ENCODE measurements at places on chromosomes 12 and 14. TPM values are rescaled to one million over a fixed set of nuclear protein-coding genes. Genes with fewer than 3 reads are reported as not detected.

DNA sequence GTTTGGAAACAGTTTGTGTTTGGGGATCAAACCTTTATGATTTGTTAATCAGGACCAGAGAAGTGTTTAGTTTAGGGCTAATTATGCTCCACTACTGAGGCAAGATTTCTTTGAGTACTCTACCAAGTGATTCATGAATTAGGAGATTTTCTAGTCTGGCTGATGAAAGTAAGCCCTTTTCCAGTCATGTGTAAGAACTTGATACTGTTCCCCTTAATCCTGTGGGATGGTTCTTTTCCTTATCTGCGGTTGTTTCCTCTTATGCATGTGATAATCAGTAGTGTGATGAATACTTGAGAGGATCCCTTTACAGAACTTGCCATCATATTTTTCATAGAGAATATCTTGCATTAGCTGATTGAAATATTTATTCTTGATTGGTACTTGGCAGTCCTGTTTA lies 42.1 kb downstream of the DYRK2 start:
- DNase-seq: no peak

- no peak for DNase-seq
Measured at GRCh38 chr12:48883305-48884161, 17.9 kb upstream of the RND1 start.

GRCh38 chr12:55929306-55929791 lies 1.6 kb upstream of the DGKA start:
- DNase-seq: no peak

DNA sequence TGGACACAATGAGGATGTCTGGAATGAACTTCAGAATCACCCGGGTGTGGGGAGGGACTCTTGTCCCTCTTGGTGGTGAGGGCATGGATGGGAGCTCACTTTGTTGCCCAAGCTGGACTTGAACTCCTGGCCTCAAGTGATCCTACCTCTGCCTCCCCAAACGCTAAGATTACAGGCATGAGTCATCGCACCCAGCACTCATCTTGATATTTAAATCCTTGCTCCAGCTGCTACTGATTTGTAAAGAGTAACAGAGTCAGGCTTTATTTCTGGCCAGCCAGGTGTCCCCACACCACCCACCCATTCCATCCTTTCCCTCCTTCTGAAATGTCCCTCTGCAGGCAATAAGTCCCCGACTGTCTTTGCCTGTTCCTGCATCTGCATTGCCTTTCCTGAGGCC lies 4.9 kb downstream of the DDX54 start:
- DNase-seq: no peak

PARPBP gene
- 15.6 TPM for total RNA-seq

INHBC gene
- not detected for total RNA-seq

GRCh38 chr12:123089140-123089539 lies 61.8 kb downstream of the PITPNM2 start:
- DNase-seq: no peak

- DNase-seq: no peak
Measured at GRCh38 chr12:132140918-132141841, 2.9 kb downstream of the DDX51 start.

DNA sequence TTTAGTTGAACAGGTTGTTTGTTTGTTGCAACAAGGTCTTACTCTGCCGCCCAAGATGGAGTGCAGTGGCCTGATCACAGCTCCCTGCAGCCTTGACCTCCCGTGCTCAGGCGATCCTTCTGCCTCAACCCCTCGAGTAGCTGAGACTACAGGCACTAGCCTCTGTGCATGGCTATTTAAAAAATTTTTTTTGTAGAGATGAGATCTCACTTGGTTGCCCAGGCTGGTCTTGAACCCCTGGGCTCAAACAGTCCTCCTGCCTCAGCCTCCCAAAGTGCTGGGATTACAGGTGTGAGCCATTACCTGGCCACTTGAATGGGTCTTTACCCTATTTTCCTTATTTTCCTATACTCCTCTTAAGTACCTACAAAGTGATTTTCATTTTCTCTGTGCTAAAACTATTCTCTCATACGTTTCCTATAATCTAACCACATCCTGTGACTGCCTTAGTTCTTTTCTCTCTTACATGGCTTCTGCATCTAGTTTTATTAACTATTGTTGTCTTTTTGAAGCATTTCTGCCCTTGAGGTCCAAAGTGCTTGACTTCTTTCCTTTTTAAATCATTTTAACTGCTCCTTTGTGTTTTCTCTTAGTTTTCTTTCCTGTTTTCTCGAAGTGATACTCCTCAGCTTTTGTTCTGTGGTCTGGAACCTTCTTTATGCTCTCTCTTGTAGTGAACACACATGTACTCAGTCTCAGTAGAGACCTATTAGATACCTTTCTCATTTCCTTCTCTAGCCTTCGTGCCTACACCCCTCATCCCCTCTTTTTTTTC lies 14.1 kb downstream of the GPX2 start:
- DNase-seq: no peak

LRFN5 gene
- total RNA-seq: 84.1 TPM

DNA sequence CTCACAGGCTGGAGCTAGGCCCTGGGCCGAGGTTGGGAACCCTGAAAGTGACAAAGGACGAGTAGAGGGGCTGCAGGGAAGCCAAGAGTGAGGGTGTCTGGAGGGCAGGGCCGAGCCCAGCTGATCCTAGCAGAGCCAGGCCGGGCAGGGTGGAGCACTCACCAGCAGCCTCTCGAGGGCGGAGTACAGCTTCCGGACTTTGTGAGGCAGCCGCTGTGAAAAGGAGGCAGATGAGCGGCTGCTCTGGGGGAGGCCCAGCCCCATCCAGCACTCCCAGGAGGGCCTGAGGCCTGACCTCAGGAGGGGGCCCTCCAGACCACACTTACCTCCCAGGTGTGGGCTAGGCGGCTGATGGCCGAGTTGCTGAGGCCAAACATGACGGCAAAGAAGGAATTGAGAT lies 14.7 kb upstream of the ENDOU start:
- DNase-seq: no peak

- no peak for DNase-seq
Measured at GRCh38 chr12:68536885-68537485, 73.7 kb upstream of the RAP1B start.

- peak; percentile 1 for DNase-seq
Measured at GRCh38 chr14:48382961-48383360, 707.6 kb upstream of the MDGA2 start.

DNA sequence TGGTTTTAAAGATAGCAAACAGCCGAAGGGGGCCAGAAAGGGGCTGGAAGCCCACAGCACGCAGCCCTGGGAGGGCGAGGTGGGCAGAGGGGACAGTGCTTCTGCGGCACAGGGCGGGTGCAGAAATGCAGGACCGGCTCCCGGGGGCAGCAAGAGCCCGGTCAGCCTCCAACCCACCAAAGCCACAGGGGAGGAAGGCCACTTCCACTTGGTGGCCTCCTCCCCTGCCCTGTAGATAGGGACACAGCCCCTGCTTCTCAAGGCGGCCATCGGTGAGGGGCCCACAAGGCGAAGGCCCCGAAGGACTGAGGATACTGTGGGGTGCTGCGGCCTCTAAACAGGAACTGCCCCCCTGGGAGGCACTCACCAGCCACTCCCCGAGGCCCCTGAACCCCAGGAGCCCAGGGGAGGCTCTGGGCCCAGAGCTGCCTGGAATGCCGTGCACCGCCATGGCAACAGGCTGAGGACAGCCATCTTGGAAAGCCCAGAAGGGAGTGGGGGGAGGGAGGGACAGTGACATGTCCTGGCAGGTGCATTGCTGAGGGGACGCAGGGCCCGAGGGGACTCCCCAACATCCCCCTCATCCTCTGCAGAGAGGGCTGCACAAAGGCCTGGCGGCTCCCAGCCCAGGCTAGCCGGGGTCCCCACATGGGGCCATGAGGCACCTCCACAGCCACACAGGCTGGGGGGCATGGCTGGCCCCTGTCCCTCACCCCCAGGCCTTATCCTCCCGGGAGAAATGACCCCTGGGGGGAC lies 114.7 kb downstream of the NCOR2 start:
- no peak for DNase-seq

DNA sequence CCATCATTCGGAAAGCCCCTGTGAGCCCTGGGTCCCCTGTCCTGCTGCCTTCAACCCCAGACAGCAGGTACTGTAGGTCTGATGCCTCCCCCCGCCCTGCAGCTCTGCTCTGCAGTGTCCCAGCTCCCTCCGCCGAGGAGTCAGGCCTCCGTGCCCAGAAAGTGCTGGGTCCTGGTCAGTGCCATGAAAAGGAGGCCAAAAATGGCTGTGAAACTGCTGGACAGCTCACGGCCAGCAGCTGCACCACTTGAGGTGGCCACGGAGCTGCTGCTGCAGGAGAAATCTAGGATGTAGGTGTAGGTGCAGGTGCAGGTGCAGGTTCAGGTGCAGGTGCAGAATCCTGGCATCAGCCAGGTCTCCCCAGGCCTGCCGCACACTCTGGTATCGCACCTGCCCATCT lies 196.1 kb downstream of the SLC15A4 start:
- no peak for DNase-seq

SLC7A7 gene
- total RNA-seq: 2.2 TPM

- DNase-seq: no peak
Measured at GRCh38 chr14:68781161-68782021, 11.5 kb downstream of the ZFP36L1 start.

GRCh38 chr14:51715742-51716141 lies 64.0 kb downstream of the FRMD6 start:
- DNase-seq: no peak

MMP19 gene
- 0.18 TPM for total RNA-seq

BDKRB2 gene
- total RNA-seq: 0.45 TPM

DNA sequence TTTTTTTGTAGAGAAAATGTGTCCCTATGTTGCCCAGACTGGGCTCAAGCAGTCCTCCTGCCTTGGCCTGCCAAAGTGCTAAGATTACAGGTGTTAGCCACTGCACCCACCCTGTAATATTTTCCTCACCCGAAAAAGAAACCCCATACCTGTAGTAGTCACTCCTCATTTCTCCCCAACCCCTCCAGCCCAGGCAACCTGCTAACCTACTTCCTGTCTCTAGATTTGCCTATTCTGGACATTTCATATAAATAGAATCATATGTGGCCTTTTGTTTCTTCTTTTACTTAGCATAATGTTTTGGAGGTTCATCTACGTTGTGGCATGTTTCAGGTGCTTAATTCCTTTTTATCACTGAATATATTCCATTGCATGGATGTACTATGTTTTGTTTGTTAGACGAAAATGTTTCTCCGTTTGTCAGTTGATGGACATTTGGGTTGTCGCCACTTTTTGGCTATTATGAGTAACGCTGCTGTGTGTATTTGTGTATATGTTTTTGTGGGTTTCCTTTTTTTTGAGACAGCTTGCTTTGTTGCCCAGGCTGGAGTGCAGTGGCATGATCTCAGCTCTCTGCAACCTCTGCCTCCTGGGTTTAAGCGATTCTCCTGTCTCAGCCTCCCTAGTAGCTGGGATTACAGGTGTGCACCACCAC lies 6.2 kb downstream of the ANKRD13A start:
- no peak for DNase-seq

DNA sequence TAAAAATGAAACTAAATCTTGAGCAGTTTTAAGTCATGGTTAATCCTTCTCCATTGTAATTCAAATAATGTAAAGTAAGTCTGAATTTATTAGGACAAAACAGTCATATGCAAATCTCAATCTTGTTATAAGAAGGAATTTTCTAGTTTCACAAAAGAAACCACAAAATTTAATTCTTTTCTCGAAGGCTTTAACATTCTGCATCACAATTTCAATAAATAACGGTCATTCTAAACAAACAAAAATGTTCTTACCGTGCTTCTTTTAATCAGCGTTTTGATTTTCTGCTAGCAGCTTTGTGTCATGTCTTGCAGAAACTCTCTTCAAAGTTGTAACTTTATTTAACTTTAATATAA lies 225 bp downstream of the CLEC2B start:
- DNase-seq: no peak

DNAI7 gene
- 5.2 TPM for total RNA-seq

DNA sequence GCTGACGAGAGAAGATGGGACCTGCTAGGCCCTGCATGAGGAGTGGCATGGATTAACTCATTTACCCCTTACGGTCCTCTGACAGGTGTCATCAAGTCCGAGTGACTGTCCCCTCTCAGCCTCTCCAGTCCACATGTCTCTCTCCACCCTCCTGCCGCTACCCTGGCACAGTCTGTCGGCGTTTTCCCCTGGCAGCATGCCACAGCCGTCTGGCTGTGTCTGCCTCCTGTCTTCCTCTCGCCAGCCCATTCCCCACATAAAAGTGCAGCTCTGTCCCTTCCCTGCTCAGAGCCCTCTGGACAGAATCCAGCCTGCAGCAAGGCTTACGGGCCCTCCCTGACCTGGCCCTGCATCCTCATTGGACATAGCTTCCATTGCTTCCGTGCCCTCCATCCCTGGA lies 45.6 kb downstream of the UBE3B start:
- DNase-seq: peak; percentile 72

AMDHD1 gene
- 0.54 TPM for total RNA-seq

DNA sequence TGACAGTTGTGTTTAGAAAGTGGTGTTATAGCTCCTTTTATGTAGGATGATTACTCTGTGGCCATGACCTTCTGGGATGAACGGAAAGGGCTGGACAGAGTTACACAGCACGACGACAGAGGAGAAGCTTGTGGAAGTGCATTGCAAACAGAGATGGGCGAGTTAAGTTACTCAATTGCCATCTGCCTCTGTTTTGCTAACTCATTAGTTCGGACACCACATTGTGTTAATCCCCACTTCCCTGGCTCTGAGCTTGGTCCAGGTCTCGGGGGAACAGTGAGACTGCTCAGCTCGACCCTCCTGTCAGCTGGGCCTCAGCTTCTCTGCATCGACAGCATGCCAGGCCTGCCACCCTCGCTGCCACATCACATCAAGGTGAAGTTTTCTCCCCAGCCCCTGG lies 408.0 kb downstream of the ZFP36L1 start:
- DNase-seq: no peak

KRT77 gene
- total RNA-seq: 0.09 TPM

GRCh38 chr12:131589221-131589897 lies 121.5 kb upstream of the SFSWAP start:
- no peak for DNase-seq

GRCh38 chr14:91249841-91250616 lies 5.5 kb upstream of the GPR68 start:
- peak; percentile 75 for DNase-seq
